Pancreas (tissue), 10 donors: ENCODE measurements at places on chromosomes 4 and X. TPM values are rescaled to one million over a fixed set of nuclear protein-coding genes. Genes with fewer than 3 reads are reported as not detected.

Gene GPR82
- not detected for polyA plus RNA-seq

Gene AFF2
- polyA plus RNA-seq = 0.16 TPM

Gene NDNF
- 0.19 TPM for polyA plus RNA-seq

Gene ZNF185
- polyA plus RNA-seq = 2.2 TPM

Gene RHOXF1
- polyA plus RNA-seq = 0.61 TPM

Gene CACNA1F
- polyA plus RNA-seq = 0.23 TPM

Gene DCK
- polyA plus RNA-seq = 3.1 TPM

GRCh38 chr4:44002368-44002767 is 446.2 kb downstream of the KCTD8 start:
- H3K36me3 ChIP-seq = no peaks in the 10 kb centered on the region
- no peaks in the 10 kb centered on the region for H3K27me3 ChIP-seq
- no peak overlapping the region for H3K4me3 ChIP-seq
- H3K27ac ChIP-seq = no peak overlapping the region
- H3K4me1 ChIP-seq = no peaks in the 10 kb centered on the region
- DNase-seq = no peak

GRCh38 chrX:117508021-117508420 is 608.6 kb downstream of the KLHL13 start:
- no peak overlapping the region for H3K4me3 ChIP-seq
- no peaks in the 10 kb centered on the region for H3K36me3 ChIP-seq
- no peak overlapping the region for H3K27ac ChIP-seq
- H3K27me3 ChIP-seq = no peaks in the 10 kb centered on the region
- DNase-seq = no peak

- H3K27ac ChIP-seq = no peak overlapping the region
- H3K4me3 ChIP-seq = no peak overlapping the region
- H3K36me3 ChIP-seq = no peaks in the 10 kb centered on the region
- no peak for DNase-seq
- H3K27me3 ChIP-seq = no peaks in the 10 kb centered on the region
These were observed 22.6 kb downstream of the HOPX start for GRCh38 chr4:56658528-56658927.

DNA sequence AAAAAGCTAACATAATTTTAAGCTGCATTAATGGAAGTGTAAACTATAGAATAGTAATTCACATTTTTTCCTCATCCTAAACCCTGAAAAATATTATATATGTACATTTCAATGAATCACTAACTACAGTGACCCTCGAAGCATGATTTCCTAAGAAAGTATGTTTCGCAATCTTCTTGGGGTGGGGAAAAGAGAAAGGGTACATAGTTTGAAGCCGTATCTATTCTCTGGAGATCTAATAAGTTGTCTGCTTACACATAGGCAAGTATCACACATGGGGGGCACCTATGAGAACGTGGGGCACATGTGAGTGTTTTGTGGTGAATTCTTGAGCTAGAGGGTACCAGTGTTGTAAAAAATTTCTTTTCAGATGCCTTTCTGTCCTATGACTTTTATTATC is 71.2 kb downstream of the JADE1 start:
- H3K27ac ChIP-seq = no peak overlapping the region
- no peaks in the 10 kb centered on the region for H3K36me3 ChIP-seq
- H3K27me3 ChIP-seq = no peaks in the 10 kb centered on the region
- no peaks in the 10 kb centered on the region for H3K4me1 ChIP-seq
- no peak for DNase-seq

DNA sequence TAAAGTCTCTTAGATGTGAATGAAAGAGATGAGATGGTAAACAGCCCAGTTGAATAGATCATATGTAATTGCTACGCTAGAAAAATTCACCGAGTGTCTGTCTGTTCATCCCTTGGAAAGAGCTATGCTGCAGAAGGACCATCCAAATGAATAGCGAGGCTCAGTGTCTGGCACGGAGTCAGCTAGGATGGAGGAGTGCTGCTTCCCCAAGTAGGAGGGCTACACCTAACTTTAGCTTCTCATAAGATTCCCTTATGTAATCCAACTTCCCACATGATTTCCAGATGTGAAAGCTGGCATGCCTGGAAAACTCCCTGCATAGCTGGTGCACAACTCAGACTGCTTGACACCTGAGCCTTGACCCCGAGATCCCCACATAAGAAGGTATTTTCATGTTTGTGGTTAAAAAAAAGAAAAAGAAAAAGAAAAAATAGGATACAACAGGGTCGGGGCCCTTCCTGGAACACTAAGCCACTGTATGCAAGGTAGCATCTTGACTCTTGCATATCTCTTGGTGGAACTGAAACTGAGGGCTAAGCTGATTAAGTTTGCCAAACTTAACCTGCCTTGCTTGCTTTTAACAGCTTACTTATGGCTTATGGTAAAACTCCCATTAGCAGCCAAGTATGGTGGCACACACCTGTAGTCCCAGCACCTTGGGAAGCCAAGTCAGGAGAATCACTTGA is 82.3 kb downstream of the FREM3 start:
- DNase-seq = no peak
- H3K36me3 ChIP-seq = no peaks in the 10 kb centered on the region
- H3K4me3 ChIP-seq = no peak overlapping the region
- no peaks in the 10 kb centered on the region for H3K27me3 ChIP-seq
- no peak overlapping the region for H3K27ac ChIP-seq
- H3K4me1 ChIP-seq = no peaks in the 10 kb centered on the region

- H3K4me3 ChIP-seq = no peak overlapping the region
- no peak overlapping the region for H3K27ac ChIP-seq
- no peak for DNase-seq
- H3K36me3 ChIP-seq = no peaks in the 10 kb centered on the region
- no peaks in the 10 kb centered on the region for H3K4me1 ChIP-seq
These were observed 108.0 kb downstream of the GPM6A start for GRCh38 chr4:175703956-175704600.

- no peaks in the 10 kb centered on the region for H3K36me3 ChIP-seq
- no peak for DNase-seq
- no peak overlapping the region for H3K4me3 ChIP-seq
- no peak overlapping the region for H3K27ac ChIP-seq
These were observed 335.8 kb downstream of the SH3BGRL start for GRCh38 chrX:81537723-81538122.

DNA sequence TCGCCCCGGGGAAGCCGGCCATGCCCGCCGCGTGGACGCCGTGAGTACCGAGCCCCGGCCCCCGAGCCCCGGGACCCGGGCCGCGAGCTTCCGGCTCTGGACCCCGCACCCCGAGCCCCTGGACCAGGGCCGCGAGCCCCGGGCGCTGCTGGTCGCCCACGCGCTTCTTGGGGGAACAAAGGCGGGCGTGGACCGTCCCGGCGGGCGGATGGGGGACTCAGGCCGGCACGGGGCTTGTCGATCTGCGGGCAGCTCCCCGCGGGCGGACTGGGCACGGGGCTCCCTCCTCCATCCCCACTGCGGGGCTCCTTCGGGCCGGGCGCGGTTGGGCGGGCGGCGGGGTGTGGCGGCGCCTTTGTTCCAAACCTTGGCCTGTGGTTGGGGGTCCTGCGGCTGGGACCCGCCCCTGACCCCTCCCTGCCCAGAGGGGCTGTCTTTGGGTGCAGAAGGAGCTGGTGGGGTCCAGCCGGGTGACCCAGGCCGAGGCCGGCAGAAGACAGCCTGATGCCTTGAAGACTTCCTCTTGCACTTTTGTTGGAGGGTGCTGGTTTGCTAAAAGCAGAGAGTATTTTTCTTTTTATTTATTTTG is 25.2 kb upstream of the ADD1 start:
- peak; percentile 41 for DNase-seq
- no peak overlapping the region for H3K27ac ChIP-seq
- H3K4me1 ChIP-seq = peaks cover 7% of the 10 kb centered on the region
- H3K27me3 ChIP-seq = no peaks in the 10 kb centered on the region
- peak overlapping the region; percentile 65 for H3K4me3 ChIP-seq

DNA sequence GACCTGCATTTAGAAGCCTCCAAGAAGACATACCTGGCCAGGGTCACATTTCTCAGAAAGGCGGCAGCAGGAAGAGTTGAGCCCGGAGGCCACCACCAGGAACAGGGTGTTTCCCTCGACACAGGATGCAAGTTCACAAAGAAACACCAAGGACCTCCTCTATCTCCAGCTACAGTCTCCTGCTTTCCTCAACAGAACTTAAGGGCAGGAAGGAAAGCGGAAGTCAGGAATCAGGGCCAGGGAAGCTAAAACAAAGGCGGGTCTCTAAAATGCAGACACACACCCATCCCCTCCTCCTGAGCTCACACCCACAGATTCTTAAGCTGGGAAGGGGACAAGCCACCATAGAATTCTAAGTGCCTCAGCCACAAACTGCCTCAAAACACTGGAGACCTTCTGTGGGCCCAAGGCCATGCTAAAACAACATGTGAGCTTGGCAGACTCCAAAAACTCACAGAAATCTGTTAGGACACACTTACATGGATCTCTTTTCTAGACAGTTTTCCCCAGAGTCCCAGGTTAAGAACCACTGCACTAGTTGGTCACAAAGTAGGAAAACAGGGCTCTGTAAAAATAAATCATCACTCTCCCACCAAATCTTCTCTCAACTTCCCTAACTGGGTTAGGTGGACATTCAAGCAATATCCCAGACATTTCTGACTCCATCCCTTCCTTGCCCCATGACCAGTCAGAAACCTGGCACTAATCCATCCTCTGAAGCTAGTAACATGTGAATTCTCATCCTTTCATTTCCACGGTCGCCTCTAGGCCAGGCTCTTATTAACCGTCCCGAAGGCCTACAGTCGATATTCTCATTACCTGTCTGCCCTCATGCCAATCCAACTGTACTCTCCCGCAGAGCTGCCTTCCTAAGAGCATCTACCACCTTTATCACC is 163.2 kb downstream of the APBB2 start:
- no peaks in the 10 kb centered on the region for H3K4me1 ChIP-seq
- H3K4me3 ChIP-seq = no peak overlapping the region
- no peak overlapping the region for H3K27ac ChIP-seq
- DNase-seq = no peak
- no peaks in the 10 kb centered on the region for H3K36me3 ChIP-seq

DNA sequence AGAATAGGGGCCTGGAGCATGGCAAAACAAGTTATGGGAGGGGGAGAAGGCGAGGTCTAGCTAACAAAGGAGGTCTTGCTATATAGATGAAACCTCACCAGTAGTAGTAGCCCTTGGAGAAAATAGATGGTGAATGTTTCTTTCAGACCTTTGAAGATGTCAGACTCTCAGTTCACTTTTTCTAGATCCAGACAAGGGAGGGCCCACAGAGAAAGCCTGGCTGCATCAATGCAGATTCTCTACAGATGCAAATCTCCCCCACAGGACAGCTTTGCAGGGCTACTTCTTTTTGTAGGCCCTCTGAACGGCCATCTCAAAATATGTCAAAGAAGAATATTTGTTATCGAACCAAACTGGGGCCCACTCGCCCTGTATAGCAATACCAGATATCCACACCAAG is 159.7 kb downstream of the ANK2 start:
- no peak overlapping the region for H3K27ac ChIP-seq
- no peaks in the 10 kb centered on the region for H3K36me3 ChIP-seq
- H3K27me3 ChIP-seq = no peaks in the 10 kb centered on the region
- H3K4me3 ChIP-seq = no peak overlapping the region

DNA sequence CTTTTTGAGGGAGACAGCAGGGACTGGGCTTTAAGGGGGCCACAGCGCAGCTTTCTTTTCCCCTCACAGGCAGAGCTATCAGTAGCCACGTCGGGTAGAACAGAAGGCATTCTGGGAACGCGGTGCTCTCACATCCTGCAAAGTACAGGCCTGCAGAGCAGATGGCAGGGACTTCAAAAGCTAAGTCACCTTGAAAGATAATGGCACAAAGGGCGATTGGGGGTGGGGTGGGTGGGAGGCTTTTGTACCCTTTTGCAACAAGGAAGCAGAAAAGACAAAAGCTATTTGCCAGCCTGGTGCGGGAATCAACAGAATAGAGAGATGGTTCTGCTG is 93.9 kb downstream of the PHKA2 start:
- H3K4me3 ChIP-seq = no peak overlapping the region
- DNase-seq = no peak
- no peaks in the 10 kb centered on the region for H3K4me1 ChIP-seq
- H3K27ac ChIP-seq = no peak overlapping the region
- no peaks in the 10 kb centered on the region for H3K27me3 ChIP-seq

- no peak overlapping the region for H3K27ac ChIP-seq
- no peak overlapping the region for H3K4me3 ChIP-seq
- H3K36me3 ChIP-seq = no peaks in the 10 kb centered on the region
These were observed 326.7 kb downstream of the MAPK10 start for GRCh38 chr4:86033171-86033570.

DNA sequence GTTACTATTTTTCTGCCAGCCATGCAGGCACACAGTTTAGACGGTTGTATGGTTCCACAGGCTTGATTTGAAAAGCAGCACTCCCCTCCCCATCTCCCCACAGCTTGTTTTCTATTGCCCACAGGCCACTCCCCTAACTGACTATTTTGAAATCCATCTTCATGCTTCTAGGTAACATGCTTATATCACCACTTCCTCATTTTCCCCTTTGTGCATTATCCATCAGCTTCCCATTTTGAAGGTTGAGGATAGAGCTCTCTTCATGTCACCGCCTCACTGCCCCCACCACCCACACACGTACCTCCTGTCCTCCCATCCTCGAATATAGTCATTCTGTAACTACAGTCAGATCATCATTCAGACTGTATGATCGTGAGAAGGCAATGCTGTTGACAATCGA is 224.7 kb downstream of the MID1 start:
- DNase-seq = no peak
- H3K36me3 ChIP-seq = no peaks in the 10 kb centered on the region
- no peaks in the 10 kb centered on the region for H3K4me1 ChIP-seq
- no peaks in the 10 kb centered on the region for H3K27me3 ChIP-seq
- no peak overlapping the region for H3K4me3 ChIP-seq
- no peak overlapping the region for H3K27ac ChIP-seq

DNA sequence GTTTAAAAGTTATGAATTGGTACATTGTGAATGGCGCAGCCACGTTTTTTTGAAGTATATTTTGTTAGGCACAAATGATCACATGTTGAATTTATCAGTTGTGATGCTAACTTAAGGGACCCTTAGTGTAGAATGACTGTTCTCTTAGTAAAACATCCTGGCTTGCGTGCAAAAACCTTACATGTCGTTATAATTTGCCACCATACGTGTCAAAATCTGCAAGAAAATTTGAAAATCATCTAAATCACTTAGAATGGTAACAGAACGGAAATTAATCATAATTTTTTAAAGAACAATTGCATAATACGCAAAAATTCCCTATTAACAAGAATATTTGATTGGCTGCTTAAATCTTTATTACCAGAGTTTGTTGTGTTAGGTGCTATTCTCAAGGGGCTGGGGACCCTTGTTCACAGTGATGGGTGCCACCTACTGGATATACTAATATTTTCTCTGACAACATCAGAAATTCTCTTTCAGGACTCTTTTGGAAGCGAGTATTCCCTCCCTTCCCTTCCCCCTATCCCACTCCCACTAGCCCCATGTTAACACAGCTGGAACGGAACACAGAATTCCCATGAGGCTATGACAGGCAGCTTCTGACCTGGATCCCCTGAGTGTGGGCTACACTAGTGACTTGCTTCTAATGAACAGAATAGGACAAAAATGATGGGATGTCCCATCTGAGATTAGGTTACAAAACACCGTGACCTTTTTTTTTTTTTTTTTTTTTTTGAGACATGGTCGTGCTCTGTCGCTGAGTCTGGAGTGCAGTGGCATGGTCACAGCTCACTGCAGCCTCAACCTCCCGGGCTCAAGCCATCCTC is 71.8 kb downstream of the SUPT20HL2 start:
- DNase-seq = no peak
- peak overlapping the region; percentile 40 for H3K27ac ChIP-seq
- H3K4me1 ChIP-seq = no peaks in the 10 kb centered on the region
- H3K27me3 ChIP-seq = no peaks in the 10 kb centered on the region
- H3K4me3 ChIP-seq = no peak overlapping the region
